ENCODE measurements at places on chromosomes 4 and X.

GRCh38 chr4:152359208-152360044 is 176.5 kb downstream of the FBXW7 start:
- DNase-seq = no peak

DNA sequence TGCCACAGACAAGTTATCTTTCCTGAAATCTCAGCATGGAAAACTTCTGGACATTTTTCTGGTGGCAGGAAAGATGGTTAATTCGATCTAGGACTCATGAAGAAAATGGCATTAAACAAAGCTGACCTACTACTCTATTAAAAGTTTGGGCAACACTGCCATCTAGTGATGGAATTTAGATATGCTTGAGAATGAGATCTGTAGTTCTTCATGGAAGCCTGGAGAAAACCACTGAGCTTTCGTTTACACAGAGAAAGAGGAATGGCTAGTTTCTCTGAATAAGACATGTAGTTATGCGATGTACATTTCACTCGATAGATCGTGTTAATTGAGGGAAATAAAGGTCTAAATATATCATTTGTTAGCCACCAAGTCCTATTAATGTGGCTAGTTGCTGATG is 51.7 kb upstream of the CHRDL1 start:
- DNase-seq = peak; percentile 16

GRCh38 chr4:4861390-4862018 is 2.0 kb downstream of the MSX1 start:
- DNase-seq = no peak

- no peak for DNase-seq
These were observed 248.4 kb upstream of the NDST4 start for GRCh38 chr4:115361781-115362180.

DNA sequence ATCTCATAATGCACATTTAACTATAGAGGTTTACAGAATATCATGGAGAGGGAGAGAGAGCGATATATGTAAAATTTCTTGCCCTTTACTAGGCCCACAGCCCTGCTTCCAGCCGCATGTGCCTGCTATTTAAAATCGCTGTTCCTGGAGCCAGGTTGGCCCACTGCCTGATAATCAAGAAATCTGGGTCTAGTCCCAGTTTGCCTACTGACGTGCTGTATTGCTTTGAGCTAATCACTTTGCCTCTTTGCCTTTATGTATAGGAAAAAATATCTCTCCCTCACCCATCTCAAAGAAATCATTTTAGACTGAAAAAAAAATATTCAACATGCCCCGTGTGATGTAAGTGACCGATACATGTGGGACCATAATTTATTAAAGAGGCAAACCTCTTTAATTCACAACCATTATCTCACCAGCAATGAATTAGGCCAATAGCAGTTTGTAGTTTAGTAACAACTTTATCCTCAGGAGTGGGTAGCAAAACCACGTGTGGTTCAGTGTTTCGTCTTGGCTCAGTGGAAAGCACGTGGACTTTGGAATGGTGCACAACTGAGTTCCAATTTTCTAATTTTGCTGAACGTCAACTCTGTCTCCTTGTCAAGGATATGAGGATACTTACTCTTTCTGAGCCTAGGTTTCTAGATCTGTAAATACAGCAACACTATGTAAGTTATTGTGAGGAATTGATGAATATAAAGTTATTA is 62.6 kb downstream of the GRXCR1 start:
- DNase-seq = no peak

GRCh38 chr4:174156239-174156826 is 127.1 kb downstream of the FBXO8 start:
- peak; percentile 3 for DNase-seq

DNA sequence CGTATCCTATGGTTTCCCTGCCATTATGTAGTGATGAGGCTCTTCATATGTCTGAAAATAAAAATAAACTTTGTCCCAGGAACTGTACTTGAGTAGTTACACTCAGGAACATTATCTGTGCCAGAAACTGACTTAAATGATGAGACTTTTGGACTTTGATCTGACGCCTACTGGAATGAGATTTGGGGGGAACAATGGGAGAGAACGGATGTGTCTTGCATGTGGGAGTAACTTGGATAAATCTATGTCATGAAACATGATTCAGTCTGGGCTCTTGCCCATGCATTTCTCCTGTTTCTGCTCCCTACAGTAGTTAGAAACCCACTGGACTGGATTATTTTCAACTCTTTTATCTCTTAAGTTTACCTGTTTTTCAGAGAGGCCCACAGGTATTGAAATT is 2351.4 kb downstream of the PCDH7 start:
- no peak for DNase-seq

GRCh38 chr4:185865901-185866328 is 53.9 kb upstream of the SORBS2 start:
- no peak for DNase-seq

- DNase-seq = no peak
These were observed 151.3 kb upstream of the JADE1 start for GRCh38 chr4:128658214-128658631.

DNA sequence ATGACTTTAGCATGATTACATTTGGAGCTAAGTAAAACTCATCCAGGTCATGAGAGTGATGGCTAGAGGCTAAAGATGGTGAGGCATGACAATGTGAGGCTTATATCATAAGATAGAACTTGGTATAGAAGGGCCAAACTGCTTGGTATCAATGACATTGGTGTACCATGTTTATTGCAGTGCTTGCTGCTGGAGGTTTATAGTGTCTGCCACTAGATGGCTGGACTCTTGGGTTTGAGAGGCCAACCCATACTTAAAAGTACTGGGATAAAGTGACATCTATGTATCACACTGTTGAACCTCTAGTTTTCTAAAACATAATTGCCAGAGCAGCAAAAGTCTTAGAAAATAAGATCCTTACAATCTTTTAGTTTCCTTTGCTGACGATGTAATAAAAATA is 83.0 kb upstream of the TACR3 start:
- DNase-seq = no peak

- no peak for DNase-seq
These were observed 163.9 kb upstream of the SLC7A11 start for GRCh38 chr4:138405934-138406567.

- no peak for DNase-seq
These were observed 379.9 kb downstream of the ADAM29 start for GRCh38 chr4:175297965-175298565.

- DNase-seq = peak; percentile 15
These were observed 1.1 kb upstream of the DUSP21 start for GRCh38 chrX:44842550-44843317.

DNA sequence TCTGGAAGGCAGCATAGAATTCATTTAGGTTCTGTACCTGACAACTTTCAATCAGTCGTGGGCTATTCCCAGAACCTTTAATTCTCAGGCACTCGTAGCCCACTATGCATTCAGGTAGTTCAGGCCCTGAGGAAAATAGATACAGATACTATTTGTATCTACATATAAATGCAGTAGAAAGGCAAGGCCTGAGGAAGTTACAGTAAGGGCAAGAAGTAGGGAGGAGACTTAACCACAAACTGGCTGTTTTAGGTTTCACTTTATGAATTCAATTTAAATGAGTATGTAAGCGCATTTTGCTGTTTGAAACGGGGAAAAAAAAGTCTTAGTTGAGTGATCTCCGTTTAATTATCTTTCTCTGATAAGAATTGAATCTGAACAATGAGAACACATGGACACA is 529.4 kb upstream of the ATOH1 start:
- no peak for DNase-seq

DNA sequence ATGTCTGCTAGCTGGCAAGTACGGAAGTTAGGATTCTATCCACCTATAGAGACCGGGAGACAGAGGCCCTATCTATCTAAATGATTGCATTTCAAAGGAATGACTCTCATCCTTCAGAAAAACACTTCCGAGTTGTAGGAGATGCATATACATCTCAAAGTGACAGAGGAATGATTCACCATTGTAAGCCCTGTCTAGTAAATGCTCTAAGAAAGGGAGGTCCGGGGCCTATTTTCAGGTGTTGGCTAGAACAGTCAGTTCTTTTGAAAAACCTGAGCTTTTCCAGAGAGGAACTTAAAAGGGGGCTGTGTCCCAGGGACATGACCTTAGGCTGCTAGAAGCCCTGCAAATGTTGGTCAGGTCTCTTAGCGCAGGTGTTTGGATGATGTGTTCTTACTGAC is 262.9 kb upstream of the IL1RAPL1 start:
- no peak for DNase-seq

- no peak for DNase-seq
These were observed 12.0 kb downstream of the P2RY10 start for GRCh38 chrX:78957049-78957767.

DNA sequence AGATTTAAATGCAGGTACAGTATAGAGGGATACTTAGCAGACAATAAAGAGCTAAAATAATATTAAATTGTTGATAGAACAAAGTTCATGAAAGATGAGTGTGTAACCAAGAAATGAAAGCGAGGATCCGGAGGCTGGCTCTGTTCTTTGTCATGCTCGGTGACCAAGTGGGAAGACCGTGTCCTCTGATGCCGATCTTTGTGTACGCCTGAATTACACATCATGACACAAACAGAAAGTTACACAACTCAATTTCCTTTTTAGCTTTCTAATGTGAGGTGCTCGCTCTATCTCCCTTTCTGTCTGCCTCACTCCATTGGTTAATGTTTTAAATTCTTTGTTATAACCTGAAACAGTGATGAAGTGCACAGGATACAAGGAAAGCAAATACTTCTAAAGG is 114.8 kb upstream of the NEIL3 start:
- no peak for DNase-seq

DNA sequence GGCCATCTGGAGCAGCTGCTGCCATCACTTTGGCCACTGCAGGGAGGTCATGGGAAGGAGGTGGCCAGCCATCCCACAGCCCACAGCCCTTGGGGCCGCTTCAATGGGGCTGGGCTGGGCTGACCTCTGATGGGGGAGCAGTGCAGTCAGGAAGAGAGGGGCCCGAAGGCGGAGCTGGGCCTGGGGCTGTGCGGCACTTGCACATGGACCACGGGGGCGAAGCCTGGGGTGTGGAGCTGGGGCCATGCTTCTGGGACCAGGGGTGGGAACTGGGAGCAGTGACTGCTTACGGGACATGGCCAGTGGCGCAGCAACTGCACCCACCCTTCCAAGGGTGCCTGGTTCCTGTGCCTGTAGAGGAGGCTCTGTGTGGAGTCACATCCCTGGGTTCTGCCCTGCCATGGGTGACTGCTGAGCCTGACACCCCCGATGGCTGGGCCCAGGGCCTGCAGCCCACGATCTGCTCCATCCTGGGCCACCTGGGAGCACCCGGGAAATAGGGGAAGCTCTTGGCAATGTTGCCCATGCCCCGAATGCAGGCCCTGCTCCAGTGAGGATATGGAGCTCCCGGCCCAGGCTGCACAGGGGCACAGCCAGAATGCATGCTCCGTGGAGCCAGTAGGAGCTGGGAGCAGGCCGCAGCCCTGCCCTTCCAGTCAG is 22.4 kb upstream of the SULT1B1 start:
- no peak for DNase-seq

DNA sequence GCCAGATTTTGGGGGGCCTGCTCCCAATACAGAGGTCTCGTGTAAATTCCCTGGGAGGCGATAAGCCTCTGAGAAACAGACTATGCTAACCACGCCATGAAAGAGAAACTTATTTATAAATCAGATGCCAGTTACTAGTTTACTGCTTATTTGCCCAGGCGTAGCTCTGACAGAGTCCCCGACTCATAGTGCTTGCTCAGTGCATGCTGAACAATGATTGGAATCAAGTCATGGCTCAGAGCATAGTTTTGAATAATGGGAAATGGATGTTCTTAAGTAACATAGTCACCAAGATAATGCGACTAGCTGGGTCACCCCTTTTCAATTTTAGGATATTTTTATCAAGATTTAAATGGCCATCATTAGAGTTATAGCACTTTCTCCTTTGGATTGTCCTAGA is 39.9 kb downstream of the HTT start:
- DNase-seq = no peak

DNA sequence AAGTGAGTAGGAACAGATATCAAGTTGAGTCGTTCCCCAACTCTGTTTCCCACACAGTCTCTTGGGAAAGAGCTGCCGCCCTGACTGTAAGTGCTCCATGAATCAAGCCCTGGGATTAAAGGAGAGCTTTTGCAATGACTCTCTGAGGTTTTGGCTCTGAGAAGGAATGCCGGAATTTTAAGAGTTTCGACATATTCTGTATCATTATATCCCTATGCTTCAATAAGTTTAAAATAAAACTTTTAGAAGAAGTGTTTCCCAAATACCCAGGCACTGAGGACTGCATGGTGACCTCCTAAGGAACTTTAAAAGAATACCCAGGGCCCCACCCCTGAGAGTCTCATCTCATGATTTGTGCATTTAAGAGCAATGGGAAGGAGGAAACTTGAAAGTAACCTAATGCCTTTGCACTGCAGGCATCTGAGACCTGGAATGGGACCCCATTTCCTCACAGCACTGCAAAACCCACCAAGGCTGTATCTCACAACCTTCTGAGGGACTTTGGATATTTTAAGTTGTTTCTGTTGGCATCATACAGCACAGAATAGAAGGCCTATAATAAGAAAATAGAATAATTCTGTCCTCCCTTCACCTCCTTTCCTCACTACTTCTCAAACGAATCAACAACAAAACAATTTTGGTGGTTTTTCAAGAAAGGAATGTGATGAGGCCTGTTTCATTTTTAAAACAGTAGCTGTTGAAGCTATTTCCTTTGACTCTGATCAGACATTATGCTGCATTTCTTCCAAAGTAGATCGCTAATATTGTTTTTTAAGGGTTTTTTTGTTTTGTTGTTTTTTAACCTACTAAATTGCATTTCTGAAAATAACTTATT is 121.2 kb downstream of the GASK1B start:
- no peak for DNase-seq

DNA sequence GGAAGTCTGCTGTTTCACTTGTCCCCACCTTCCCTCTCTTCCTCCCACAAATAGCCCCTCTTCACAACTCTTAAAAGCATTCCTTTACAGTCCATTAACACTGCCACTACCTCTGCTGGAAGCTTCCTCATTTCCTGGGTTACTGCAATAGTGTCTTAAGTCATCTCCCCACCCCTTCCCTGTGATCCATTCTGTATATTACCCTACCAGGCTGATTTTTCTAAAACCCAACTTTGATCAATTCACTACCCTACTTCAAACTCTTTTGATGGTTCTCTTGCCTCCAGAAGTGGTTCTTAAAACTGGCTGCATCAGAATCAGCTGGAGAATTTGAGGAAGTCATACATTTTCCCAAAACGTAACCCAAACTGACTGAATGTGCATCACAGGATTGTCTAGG is 8.8 kb upstream of the XIAP start:
- no peak for DNase-seq

Measured in HuH-7.5 (cell line).